ENCODE measurements at places on chromosomes 7 and 10.

DNA sequence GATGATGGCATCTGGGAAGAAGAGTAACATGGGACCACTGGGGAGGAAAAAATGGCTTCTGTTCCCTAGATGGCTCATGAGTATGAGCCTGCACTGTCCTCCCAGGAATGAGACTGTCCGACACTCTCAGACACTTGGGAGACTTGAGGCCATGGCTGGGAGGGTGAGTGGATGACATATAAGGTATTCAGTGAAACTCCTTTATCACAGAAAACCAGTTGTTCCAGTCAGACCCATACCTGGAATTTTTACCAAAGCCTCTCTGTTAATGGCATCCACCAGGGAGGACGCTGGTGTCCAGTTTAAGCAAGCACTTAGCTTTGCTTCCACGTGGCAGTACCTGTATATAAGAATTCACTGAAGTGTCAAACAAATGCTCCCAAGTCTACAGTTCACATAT, 116.7 kb upstream of the C10orf90 start:
- DNase-seq, result no peak

DNA sequence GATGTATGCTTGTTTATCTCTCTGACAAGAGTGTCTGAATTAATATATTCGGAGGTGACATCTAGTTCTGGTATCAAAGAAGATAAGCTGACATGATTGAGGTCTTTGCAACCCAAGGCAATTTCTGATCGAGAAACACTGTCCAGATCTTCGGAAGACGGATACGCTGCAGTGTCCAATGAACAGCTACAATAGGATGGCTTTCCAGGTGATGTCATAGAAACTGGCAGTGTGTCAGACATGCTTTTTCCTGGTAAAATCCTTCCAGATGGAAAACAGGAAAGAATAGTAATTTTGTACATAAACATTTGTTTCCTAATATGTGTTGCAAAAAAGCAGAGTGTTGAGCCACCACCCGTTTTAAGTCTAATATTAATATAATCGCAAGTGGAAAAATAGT, 33.4 kb downstream of the VWDE start:
- DNase-seq, result no peak

DNA sequence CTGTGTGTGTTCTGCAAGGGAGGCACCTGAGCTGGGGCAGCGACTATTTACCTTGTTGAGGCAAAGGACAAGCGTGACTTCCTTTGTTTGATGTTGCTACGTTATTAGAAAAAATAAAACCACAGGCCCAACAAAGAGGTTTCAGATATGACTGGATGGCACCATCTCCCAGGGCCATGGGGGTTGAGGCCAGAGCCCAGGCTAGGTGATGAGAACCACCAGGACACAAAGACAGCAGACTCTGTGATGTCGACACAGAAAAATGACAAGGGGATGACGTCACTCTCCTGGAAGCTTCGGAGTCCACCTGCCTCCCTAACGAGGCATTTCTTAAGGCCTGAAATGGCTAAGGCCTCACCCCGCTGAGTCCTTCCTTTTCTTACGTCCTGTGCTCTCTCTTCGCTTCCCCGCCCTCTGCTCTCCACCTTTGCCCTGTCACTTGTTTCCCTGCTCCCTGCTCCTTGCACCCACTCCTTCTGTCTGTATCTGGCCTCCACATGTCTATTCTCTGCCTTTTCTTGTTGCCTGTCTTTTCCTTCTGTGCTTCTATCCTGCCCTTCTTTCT, 83.0 kb upstream of the ADRB1 start:
- DNase-seq, result peak; percentile 28

GRCh38 chr10:60644436-60645130, 133.7 kb upstream of the CDK1 start:
- DNase-seq, result no peak

DNA sequence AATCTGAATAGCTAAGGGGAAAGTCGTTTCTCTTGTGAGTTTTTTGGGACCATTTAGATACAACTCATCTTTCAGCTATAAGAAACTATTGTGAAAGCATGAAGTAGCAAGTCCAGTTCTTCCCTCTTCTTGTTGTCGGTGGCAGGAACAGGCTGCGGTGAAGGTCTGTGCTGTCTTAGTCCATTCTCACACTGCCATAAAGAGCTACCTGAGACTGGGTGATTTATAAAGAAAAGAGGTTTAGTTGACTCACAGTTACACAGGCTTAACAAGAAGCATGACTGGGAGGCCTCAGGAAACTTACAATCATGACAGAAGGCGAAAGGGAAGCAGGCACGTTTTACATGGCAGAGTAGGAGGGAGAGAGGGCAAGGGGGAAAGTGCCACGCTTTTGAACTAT, 261.8 kb downstream of the GATA3 start:
- DNase-seq, result no peak

Data from effector CD4-positive, alpha-beta T cell (primary cell).